ENCODE measurements at places on chromosomes 2 and 18. TPM values are rescaled to one million over a fixed set of nuclear protein-coding genes. Genes with fewer than 3 reads are reported as not detected.

PLEKHM3 gene
- 12.2 TPM for total RNA-seq

ALK gene
- total RNA-seq, result not detected

DNA sequence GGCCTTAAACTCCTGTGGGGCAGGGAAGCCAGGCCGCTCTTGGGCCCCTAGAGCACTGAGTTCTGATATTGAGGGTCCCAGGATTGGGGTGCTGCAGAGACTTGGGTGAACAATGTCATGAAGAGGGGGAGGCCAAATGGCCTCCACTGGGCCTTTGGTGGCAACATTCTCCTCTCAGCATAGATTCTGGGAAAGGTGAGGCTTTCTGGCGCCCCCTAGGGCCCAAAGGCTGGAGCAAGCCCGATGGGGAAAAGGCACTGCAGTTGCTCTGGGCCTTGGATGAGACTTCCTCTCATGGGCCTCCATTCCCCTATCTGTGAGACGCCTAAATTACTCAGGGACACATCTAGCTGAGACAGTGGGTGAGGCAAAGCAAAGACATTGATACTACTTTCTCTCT is 84.8 kb downstream of the ACAA2 start:
- DNase-seq, result no peak

- no peak for DNase-seq
Measured at GRCh38 chr2:84838434-84839145, 42.3 kb downstream of the TRABD2A start.

DNA sequence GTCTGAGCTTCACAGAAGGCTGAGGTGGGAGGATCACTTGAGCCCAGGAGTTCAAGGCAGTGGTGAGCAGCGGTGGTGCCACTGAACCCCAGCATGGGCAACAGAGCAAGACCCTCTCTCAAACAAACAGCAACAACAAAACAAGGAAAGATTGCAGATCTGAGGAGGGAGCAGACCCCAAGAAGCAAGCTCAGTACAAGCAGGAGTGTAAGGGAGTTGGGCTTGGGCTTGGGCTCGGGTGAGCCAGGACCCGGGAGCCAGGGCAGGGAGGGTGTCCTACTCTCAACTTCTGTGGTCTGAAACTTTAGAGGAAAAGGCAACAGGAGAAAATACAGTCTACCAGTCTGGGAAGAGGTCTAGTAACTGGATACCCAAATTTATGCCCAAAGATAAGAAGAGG is 92.0 kb upstream of the RAB12 start:
- no peak for DNase-seq

DNA sequence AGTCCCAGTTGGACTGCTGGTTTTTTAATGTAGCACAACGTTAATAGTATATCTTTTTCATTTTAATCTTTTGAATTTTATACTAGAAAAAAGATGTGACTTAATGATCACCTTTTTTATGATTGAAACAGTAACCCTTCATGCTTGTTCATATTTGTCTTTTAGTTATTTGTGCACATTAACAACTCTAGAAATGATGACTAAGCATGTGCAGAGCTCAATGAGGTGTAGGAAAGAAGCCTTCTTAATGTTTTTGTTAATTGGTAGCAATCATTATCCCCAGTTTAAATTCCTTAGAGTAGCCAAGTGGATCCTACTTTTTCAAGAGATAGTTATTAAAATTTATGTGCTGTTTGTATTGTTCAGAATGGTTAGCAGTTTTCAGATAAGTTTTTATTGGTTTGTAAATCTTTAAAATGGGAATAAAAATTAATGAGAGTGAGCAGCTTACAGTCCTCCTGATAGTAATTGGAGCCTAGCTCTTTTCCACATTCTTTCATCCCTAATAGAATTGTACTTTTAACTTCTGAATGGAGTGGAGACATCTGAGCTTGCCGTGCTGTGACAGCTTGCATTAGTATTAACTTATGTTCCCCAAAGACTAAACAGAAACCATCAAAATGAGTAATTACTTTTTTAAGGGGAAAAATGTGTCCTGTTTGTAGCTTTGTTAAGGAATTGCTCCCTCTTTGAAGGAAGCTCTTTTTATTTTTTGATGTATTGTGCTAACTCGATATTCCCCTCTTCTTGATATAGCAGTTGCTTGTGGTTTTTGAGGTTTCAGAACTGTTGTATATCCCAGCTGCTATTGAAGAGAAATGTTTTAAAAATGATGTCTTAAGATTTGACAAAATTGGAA is 17.3 kb downstream of the PIK3C3 start:
- no peak for DNase-seq

- no peak for DNase-seq
Measured at GRCh38 chr2:31151501-31151900, 13.3 kb upstream of the GALNT14 start.

- DNase-seq, result no peak
Measured at GRCh38 chr18:48705043-48705442, 166.2 kb downstream of the CTIF start.

- no peak for DNase-seq
Measured at GRCh38 chr18:37659906-37660305, 94.3 kb upstream of the CELF4 start.

DNA sequence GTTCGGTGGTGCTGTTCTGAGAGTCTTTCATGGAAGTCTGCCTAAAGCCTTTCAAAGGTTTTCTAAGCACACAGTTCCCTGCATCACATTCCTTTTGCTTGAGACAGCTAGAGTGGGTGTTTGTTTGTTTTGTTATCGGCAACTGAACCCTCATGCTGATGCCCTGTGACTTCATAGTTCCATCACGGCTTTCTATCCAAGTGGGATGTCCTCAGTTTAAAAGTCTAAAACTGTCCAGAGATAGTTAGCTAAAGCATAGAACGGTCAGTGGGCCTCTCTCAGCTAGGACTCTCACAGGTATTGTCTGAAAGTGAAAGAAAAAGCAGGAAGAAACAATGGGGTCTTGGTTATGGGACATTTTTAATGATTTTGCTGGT is 337.3 kb downstream of the OSR1 start:
- DNase-seq, result no peak

- no peak for DNase-seq
Measured at GRCh38 chr18:48656582-48656981, 117.8 kb downstream of the CTIF start.
